ENCODE measurements at places on chromosomes 3 and 15.
A peak's percentile ranks its signal among the peaks of the same experiment; 100 is the strongest.

GRCh38 chr3:18190646-18191045 lies 234.5 kb downstream of the SATB1 start:
- DNase-seq = no peak

DNA sequence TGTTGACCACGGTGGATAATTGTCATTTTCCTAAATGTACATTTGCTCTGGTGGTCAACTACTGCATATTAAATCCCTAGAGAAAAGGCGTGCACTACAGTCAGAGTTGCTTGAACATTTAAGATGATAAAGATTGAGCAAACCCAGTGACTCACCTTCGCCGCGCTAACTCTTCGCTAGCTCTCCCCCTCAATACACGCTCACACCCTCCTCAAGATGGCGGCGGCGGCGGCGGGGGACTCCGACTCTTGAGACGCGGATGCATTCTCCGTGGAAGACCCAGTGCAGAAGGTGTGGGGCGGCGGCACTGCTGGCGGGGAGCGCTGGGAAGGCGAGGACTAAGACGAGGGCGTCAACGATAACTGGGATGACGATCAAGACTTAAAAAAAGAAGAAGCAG lies 79.8 kb upstream of the PFN2 start:
- no peak for DNase-seq

- DNase-seq = no peak
Observed at GRCh38 chr3:127483005-127483641, 107.4 kb downstream of the TPRA1 start.

GRCh38 chr3:105904251-105904650 lies 35.4 kb upstream of the CBLB start:
- no peak for DNase-seq

GRCh38 chr15:35256141-35256540 lies 171.0 kb upstream of the NANOGP8 start:
- DNase-seq = no peak

- no peak for DNase-seq
Observed at GRCh38 chr3:184389935-184390528, 10.2 kb downstream of the CHRD start.

DNA sequence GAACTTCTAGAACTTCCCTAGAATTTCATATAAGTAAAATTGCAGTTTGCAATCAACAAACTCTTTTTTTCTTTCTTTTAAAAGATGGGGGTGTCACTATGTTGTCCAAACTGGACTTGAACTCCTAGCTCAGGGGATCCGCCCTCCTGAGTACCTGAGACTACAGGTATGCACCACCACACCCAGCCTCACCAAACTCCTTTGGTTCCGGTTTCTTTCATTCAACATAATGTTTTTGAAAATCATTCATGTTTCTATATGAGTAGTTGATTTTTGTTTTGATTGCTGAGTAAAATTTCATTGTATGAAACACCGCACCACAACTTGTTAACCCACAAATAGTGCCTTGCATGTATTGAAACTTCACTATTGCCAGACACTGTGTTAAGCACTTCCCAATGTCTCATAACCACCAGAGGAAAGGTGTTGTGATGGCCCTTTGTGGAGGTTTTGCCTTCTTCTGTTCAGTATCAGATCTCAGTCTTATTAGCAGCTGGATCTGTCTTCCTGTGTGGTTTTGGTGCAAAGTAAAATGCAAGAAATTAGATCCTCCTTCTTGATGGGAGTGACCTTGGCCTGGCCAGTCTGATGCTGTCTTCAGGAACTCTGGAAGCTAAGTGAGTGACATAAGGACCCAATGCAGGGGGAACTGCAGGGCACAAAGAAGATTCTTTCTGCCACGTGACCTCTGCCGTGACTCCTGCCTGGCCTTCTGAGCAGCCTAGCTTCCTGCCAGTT lies 78.8 kb upstream of the UBE2E1 start:
- DNase-seq = no peak

- DNase-seq = no peak
Observed at GRCh38 chr3:181454451-181455027, 257.2 kb upstream of the SOX2 start.

- DNase-seq = no peak
Observed at GRCh38 chr3:194120789-194121770, 14.9 kb upstream of the HES1 start.

- no peak for DNase-seq
Observed at GRCh38 chr3:189239616-189240015, 67.8 kb downstream of the TPRG1 start.

DNA sequence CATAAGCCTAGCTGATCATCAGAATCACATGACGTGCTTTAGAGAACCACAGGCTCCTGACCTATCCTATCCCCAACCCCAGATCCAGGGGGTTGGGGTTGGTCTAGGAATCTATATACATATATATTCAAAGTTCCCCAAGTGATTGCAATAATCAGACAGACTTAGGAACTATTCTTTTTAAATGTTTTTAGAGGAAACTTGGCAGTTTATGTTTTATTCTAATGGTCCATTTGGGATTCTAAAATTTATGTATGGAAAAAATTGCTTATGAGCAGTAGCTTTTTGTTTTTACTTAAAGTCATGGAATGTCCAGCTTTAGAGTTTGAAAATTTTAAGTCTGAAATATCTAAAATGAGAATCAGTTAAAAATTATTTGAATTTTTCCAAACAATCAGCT lies 22.1 kb downstream of the MFN1 start:
- DNase-seq = no peak

- peak; percentile 53 for DNase-seq
Observed at GRCh38 chr3:99929745-99930139, 112.1 kb downstream of the CMSS1 start.

- no peak for DNase-seq
Observed at GRCh38 chr15:65355988-65356353, 21.8 kb downstream of the IGDCC3 start.

DNA sequence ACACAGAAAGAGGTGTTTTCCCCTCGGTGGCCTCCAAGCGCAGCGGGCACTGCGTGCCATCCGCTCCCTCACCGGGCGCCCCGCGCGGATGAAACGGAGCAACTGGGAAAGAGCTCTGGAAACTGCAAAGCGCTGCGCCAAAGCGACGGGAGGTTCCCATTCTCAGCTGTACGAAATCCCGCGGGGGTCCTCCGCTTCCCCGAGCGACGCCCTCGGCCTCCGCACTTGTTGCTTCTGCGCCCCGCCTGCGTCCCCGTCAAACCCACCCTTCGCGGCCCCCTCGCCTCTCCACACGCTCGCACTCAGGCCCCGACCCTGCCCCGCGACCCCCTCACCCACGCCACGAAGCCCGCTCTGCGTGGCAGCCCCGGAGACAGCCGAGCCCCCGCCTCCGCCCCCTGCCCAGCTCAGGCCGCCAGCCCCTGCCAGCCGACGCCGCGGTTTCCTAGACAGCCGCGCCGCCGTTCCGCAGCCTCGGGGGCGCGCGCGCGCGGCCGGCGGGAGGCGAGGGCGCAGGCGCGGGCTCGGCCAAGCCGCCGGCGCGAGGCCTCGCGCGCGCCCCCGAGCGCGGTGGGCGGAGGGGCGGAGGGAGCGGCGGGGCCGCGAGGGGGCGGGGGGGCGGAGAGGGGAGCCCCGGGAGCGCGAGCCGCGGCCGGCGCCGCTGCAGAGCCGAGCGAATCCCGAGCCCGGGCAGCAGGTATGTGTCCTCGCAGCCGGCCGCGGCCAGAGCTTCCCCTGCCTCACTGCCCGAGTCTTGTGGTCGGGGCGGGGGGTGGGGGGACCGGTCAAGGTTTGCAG lies at the start of gene TMEM266:
TSS of gene TMEM266 (plus strand) at position 666 of the 798 bp plus-strand sequence. CDS start 74,279 bp downstream, outside the sequence.
- peak; percentile 55 for DNase-seq

- no peak for DNase-seq
Observed at GRCh38 chr3:173109143-173109542, 31.9 kb downstream of the SPATA16 start.

DNA sequence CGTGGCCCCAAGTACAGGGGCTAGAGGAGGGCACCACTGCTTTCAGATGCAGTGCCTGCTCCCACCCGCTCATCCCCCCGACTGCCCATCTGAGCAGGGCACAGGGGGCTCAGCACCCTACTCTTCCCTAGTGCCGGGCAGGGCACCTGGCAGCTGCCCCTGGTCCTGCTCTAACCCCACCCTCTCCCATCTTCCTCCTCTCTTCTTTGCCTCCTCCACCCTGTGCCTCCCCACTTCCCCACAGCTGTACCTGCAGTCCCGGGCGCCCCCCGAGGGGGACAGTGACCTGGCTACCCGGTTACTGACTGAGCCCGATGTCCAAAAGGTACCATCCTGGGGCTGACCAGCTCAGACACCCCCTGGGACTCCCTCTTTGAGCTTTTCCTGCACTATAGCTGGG lies 12.8 kb downstream of the NBEAL2 start:
- no peak for DNase-seq

- DNase-seq = peak; percentile 21
Observed at GRCh38 chr3:21390136-21390535, 360.9 kb downstream of the ZNF385D start.

- DNase-seq = no peak
Observed at GRCh38 chr3:16066545-16066944, 107.9 kb upstream of the GALNT15 start.

DNA sequence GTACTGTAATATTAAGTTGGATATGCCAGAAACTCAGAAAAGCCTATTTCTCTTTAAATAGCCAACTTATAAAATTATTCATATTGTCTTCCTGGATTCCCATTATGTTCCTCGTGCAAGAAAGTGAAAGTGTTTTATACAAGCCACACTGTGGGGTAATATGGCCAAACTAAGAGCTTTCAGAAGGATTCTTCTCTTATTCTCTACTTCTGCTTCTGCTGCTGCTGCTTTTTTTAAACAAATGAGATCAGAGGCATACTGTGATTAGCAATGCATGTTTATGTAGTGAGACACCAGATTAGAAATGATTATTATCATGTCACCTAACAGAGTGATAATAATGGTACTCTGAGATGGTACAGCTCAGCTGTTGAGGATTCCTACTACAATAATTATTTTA lies 1026.5 kb upstream of the CFAP20DC start:
- no peak for DNase-seq

DNA sequence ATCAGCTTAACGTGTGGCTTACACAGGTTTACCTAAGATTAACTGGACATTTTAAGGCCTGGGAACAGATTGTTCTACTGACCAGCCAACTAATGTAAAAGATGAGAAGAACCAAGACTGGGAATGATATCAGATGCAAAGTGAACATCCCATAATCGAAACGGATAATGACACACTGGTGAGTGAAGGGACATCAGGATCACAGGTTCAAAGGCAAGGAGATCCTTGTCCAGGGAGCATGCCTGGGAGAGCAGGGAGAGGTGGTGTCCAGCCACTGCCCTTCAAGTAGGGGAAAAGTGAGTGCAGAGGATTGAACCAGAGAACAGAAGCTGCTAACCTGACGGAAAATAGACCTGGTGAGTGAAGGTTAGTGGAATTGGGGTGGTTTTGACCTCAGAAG lies 228.8 kb downstream of the RORA start:
- no peak for DNase-seq

- DNase-seq = no peak
Observed at GRCh38 chr15:56996746-56997470, 78.5 kb downstream of the TCF12 start.

DNA sequence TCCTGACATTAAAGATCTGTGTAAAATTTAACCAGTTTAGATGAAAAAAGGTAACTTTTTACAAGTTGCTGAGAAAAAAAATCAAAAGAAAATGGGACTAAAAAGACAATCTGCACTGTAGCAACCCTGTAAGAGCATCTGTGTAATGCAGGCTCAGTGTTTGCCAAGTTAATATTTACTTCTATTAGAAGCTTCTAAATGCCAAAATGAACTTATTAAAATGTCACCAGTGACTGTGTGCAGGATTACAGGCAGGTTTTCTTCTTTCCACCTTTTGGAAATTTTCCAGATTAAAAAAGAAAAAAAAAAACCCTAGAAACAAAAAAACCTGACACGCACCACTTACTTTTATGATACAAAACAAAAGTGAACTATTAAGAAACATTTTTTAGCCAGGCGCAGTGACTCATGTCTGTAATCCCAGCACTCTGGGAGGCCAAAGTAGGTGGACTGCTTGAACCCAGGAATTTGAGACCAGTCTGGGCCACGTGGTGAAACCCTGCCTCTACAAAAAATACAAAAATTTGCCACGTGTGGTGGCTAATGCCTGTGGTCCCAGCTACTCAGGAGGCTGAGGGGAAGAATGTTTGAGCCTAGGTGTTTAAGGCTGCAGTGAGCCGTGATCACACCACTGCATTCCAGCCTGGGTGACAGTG lies 87.2 kb downstream of the TJP1 start:
- peak; percentile 77 for DNase-seq

DNA sequence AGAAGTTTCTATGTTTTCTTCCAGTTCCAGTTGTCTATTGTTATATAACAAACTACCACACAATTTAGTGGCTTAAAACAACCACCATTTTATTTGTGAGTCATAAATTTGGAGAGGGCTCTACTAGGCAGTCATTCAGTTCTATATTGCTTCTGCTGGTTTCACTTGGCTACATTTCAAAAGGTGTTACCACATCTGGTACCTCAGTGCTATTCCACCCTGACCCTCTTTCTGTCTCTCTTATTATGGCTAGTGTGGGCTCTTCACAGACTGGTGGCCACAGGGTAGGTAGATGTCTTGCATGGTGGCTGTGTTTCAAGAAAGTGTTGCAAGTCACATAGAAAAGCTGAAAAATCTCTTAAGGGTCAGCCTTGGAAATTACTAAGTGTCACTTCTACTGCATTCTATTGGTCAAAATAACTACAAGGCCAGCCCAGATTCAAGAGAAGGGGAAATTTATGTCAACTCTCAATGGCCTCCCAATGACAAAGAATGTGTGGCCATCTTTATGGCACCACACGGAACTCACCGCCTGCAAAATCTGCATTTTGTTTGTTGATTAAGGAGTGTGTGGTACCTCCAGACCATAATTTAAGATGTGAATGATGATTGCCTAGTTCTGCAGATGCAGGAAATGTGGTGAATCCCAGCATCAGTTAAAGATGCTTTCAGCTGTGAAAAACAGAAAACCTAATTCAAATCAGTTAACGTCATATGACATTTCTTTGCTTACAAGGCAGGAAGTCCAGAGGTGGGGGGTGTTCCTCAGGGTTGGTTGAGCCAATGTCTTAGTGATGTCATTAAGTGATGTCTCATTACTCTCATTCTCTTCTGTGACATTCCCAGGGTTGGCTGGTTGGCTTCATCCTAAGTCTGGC lies 105.8 kb upstream of the RASGRP1 start:
- no peak for DNase-seq

GRCh38 chr3:85796140-85796539 lies 837.4 kb downstream of the CADM2 start:
- DNase-seq = no peak

GRCh38 chr3:55631766-55632331 lies 144.7 kb upstream of the WNT5A start:
- no peak for DNase-seq

DNA sequence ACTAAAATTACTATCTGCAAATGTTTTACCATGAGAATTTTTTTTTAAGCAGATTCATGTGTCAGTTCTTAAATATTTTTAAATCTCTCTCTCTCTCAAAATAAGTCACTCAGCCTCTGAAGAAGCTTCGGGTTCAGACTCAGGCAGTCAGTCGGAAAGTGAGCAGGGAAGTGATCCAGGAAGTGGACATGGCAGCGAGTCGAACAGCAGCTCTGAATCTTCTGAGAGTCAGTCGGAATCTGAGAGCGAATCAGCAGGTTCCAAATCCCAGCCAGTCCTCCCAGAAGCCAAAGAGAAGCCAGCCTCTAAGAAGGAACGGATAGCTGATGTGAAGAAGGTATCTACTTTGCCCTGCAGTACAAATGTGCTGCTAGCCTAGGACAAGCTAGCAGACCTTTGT lies 24.1 kb downstream of the CHD2 start:
- no peak for DNase-seq

Data from PC-3 (cell line).